ENCODE measurements at places on chromosomes 12 and 14. TPM values are rescaled to one million over a fixed set of nuclear protein-coding genes. Genes with fewer than 3 reads are reported as not detected.

Gene B4GALNT1
- total RNA-seq = under 0.01 TPM

Gene KRT75
- total RNA-seq = not detected

Gene TAS2R7
- not detected for total RNA-seq

Gene RNU4-1
- not detected for total RNA-seq

Gene ITGB7
- 0.49 TPM for total RNA-seq

Gene OTOGL
- 0.16 TPM for total RNA-seq

Gene RND1
- total RNA-seq = 5.5 TPM

Gene MANSC1
- total RNA-seq = 4.7 TPM

Gene CRY1
- 12.8 TPM for total RNA-seq

Gene TAS2R31
- total RNA-seq = 9.3 TPM

Gene PRICKLE1
- 25.9 TPM for total RNA-seq

Gene CCDC197
- not detected for total RNA-seq

Gene NOC4L
- 14.7 TPM for total RNA-seq

Gene RERG
- not detected for total RNA-seq

Gene LRP1-AS
- not detected for total RNA-seq

Gene SCN8A
- total RNA-seq = 0.76 TPM

Gene ZDHHC22
- under 0.01 TPM for total RNA-seq

Gene KRT72
- not detected for total RNA-seq

Gene MEG3
- 3.1 TPM for total RNA-seq

Gene GLT1D1
- total RNA-seq = not detected

Gene DENND5B
- total RNA-seq = 5.2 TPM

All from bladder microvascular endothelial cell (primary cell).